ENCODE measurements at places on chromosomes 13 and 19.

GRCh38 chr19:53977429-53977990, 13.9 kb upstream of the CACNG6 start:
- DNase-seq, result peak; percentile 51

DNA sequence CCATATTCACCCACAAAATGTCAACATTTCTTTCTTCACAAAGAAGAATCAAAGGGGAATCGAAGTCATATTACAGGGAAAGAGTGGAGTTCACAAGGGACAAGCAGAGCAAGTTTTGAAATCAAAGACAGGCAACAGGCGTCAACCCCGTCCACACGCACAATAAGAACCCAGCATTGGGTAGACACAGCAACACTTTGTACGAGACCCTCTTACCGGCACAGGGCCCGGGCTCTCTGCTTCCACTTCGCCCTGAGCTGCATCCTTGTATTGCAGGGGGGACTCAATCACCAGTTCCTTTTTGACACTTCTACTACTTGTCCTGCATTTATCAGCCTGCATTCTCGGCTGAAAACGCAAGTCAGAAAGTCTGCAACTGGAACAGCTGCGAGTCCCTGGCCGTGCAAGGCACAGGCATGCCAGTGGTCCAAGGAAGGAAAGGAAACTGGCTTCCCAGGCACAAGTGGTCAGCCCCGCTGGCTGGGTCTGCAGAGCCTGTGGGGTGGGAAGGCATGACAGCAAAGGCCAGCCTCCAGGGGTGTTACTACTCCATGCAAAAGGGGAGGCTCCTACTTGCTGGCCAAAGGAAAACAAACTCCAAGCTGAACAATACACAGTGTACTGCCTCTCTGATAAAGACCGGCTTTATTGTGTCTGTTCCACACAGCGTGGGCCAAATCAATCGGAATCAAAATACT, at the start of gene DOCK9:
Gene DOCK9 (minus strand): TSS at position 497 of the 698 bp plus-strand sequence. CDS start 155 bp downstream, at position 342.
- DNase-seq, result no peak

GRCh38 chr13:107088061-107088460, 520.1 kb upstream of the ARGLU1 start:
- no peak for DNase-seq

DNA sequence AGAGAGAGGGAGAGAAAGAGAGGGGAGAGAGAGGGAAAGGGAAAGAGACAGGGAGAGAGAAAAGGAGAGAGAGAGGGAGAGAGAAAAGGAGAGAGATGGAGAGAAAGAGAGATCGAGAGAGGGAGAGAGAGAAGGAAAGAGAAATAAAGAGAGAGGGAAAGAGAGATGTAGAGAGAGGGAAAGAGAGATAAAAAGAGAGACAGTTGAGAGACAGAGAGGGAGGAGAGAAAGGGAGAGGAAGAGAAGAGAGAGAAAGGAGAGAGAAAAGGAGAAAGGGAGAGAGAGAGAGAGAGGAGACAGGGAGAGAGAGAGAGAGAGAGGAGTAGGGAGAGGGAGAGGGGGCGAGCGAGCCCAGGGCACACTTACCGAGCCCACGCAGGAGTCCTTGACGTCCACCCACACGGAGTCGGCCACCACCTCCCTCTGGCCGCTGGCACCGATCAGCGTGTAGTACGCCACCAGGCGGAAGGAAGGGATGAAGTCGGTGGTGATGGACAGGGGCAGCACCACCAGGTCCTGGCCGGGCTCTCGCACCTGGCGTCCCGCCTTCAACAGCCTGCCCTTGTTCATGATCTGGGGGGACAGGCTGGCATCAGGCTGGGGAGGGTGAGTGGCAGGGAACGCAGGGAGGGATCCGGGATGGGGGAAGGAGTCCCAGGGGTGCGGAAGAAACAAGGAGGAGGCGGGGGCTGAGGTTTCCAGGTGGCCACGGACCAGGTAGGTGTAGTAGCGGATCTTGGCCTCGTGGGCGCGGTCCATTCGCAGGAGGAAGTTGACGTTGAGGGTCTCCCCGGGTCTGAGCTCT, 10.0 kb downstream of the C3 start:
- DNase-seq, result no peak

GRCh38 chr13:45940061-45940460, 88.5 kb upstream of the SIAH3 start:
- no peak for DNase-seq

DNA sequence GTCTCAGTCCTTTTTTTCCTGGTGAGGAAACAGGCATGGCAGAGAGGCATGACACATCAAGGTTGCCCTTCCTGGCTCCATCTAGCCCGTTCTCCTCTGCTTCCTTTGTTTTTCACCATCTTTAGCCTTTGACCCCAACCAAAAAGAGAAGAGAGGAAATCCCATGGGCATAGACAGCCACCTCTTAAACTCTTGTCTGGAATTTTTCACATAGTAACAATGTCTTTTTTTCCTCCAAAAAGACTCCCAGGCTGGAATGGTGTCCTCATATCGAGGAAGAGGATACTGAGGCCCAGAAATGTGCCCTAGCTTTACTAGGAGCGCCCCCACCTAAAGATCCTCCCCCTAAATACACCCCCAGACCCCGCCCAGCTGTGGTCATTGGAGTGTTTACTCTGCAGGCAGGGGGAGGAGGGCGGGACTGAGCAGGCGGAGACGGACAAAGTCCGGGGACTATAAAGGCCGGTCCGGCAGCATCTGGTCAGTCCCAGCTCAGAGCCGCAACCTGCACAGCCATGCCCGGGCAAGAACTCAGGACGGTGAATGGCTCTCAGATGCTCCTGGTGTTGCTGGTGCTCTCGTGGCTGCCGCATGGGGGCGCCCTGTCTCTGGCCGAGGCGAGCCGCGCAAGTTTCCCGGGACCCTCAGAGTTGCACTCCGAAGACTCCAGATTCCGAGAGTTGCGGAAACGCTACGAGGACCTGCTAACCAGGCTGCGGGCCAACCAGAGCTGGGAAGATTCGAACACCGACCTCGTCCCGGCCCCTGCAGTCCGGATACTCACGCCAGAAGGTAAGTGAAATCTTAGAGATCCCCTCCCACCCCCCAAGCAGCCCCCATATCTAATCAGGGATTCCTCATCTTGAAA, at the start of gene GDF15:
Gene GDF15 (plus strand): TSS at position 484 of the 868 bp plus-strand sequence. CDS start 32 bp downstream, at position 516.
- DNase-seq, result peak; percentile 16

DNA sequence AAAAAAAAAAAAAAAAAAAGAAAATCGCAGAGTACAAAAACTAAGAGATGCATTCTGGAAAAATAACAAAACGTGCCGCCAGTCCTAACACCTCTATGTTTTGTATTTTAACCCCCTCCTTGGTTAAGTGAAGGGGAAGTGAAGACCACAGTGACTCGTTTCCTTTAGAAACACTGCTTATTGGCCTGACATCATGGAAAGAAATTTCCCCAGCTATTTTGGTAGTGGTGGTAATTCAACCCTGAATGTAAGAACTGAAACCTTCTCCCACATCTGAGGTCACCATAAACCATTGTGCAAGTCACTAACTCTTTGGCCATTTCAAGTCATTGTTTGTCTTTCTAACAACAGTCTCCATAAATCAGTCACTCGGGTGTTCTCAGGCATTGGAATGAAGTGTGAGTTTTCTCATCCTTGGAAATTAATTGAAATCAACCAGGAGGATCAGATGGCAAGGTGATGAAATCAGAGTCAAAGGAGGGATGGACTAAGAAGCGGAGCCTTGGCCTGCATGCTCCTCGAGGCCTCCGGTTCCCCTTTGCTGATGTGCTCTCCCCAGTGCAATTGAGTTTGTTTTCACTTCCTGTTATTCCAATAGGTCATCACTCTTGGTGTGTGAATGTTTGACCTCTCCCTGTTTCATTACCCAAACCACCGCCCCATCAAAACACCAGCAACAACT, 443.9 kb downstream of the FGF9 start:
- DNase-seq, result no peak

- no peak for DNase-seq
These were observed 3.9 kb downstream of the SLC25A41 start for GRCh38 chr19:6429419-6430221.
